ENCODE measurements at places on chromosomes 5 and 9. TPM values are rescaled to one million over a fixed set of nuclear protein-coding genes. Genes with fewer than 3 reads are reported as not detected.

- no peak for DNase-seq
Observed at GRCh38 chr5:1873243-1873959, 9.3 kb downstream of the IRX4 start.

- no peak for DNase-seq
Observed at GRCh38 chr9:89623925-89624420, 19.2 kb downstream of the GADD45G start.

GRCh38 chr9:128902351-128903078, 18.3 kb upstream of the PHYHD1 start:
- no peak for DNase-seq

DNA sequence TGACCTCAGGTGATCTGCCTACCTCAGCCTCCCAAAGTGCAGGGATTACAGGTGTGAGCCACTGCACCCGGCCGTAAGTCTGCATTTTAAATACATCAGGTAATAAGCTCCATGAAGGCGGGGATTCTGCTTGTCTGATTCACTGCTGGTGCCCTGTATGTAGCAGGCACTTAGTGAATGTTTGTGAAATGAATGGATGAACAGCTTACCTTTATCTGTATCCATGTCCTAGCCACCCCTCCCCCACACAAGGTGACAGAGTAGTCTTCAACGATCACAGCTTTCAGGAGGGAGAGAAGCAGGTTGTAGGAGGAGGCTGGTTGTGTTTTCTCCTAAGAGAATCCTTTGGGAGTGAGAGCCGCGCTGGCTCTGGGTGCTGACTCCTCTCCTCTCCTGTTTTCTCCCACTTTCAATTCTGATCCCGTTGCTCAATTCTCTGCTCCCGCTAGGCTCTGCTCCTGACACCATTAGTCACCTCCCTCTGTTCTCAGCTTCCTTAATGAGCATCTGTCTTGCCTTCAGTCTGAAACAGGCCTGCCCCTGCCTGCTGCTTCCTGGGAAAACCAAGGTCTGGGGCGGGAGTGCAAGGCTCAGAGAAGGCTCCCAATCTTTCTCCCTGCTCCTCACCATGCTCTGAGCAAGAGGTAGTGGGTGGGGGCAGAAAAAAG, 88.8 kb upstream of the CTNNA1 start:
- DNase-seq = no peak

- peak; percentile 74 for DNase-seq
Observed at GRCh38 chr9:85522459-85523092, 219.2 kb downstream of the AGTPBP1 start.

DNA sequence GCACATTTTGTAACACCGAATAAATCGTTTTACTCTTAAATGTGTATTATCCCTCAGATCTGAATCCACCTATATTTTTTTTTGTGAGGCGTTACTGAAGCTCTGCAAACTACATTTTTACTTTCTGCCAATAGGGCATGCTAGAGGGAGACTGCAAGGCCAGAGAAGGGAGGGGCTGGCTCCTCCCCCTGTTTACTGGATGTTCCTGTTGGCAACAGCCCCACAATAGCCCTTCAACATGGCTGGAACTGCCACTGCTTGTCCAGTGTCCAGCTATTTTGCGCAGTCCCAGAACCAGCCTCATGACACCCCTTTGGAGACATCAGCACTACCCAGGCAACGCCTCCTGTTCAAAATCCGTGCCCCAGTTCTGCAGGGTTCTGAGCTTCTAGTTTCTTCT, 85.4 kb upstream of the MIER3 start:
- DNase-seq = peak; percentile 69

The PCDHB7 gene
- 0.52 TPM for total RNA-seq

- no peak for DNase-seq
Observed at GRCh38 chr5:116440457-116441001, 134.1 kb downstream of the SEMA6A start.

DNA sequence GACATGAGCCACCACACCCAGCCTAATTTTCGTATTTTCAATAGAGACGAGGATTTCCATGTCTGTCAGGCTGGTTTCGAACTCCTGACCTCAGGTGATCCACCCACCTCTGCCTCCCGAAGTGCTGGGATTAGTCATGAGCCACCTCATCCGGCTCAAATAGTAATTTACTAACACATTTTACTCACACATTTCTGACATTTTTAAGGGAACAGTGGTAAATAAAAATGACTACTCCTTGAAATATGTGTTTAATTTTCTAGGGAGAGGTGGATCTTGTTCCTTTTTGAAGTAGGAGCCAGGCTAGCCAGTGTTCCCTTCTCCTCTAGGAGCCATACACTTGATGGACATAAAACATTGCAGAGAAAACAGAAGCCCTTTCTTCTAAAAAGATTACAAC, 55.2 kb upstream of the ERBIN start:
- DNase-seq = no peak

DNA sequence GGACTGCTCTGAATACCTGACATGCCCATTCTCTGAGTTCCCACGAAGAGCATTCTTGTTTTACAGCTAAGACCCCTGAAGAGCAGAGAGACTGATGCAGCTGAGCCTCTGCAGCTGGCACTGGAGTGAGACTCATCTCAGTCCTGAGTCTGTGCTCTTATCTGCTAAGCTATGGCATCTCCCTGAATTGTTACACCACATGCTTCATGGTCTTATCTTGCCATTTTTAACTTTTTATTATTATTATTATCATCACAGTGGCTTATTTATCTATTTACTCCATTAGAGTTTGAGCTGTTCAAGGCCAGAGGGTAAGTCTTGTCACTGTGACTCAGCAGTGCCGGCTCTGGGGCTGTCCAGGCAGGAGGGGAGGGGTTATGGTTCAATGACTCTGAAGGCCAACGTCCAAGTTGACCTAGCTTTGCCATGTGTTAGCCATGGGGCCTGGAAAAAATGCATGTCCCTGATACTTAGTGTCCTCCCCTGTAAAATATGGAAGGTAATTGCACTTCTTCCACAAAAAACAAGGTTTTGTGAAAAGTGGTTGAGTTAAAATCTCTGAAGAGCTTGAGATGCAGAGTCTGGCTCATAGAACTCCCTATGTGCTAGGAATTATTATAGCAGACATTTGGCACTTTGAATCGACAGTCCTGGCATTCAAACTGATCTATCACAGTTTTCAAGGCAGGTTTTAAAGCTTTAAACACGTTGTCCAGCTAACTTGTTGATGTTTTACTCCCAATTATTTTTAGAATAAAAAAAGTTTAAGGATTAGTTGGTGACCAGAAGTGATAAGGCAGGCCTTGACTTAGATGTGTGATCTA, 94.6 kb downstream of the ALDH1A1 start:
- no peak for DNase-seq

The SLC25A2 gene
- not detected for total RNA-seq

The OBP2B gene
- total RNA-seq = not detected

The TRPM3 gene
- 7.7 TPM for total RNA-seq

The FCN2 gene
- total RNA-seq = not detected

- no peak for DNase-seq
Observed at GRCh38 chr9:108812396-108813025, 43.3 kb downstream of the ACTL7B start.

GRCh38 chr9:130297371-130297770, 31.8 kb downstream of the HMCN2 start:
- DNase-seq = no peak

DNA sequence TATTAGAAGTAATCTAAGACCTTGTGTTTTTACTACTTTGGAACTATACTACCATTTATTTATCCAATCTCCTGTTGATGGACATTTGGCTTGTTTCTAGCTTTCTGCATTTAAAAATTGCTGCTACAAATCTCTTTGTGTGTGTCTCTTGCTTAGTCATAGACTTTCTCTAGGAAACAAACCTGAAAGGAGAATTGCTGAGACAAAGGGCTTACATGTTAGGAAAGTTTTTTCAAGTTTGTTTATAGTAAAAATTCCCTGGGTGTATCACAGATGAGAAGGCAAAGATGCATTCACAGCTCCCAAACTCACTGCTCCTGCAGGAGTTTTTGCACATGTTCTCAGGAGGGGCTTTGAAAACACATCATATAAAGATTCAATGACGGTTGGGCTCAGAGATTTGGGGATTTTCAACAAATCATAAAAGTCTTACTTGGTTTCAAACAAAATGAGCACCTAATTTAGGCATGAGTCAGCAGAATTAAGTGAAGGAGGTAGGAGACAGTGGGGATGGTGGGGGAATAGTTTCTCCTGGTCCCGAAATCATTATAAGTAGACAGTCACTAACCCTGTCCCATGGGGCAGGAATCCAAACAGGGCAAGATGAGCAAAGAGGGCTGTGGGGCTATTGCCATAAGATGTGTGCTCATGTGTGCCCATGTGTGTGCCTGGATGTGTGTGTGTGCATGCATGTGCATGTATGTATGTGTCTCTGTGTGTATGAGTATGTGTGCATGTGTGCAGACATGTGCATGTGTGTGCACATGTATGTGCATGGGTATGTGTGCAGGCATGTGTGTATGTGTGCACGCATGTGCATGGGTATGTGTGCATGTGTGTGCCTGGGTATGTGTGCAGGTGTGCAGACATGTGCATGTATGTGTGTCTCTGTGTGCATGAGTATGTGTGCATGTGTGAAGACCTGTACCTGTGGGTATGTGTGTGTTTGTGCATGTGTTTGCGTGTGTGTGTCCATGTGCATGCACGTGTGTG, 43.4 kb upstream of the S1PR3 start:
- no peak for DNase-seq

- DNase-seq = no peak
Observed at GRCh38 chr9:114619191-114619761, 8.2 kb downstream of the TMEM268 start.

The PCA3 gene
- total RNA-seq = not detected

- no peak for DNase-seq
Observed at GRCh38 chr9:34862836-34863235, 95.2 kb upstream of the PHF24 start.

DNA sequence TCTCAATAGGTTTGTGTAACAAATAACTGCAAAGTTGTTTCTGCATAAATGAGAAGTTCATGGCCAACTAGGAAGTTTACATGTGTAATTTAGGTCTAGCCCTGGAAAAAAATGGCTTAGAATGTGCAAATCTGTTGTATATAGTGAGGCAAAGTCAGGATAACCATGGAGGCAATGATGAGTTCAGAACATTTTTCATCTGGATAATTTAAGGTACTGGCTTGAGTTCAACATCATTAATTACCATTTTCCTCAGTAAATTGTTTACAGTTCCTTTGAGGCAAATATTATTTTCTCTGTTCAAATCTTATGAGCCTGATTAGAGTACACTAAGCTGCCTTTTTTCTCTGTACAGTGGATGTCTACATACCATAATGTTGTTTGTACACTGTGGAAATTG, 1259.0 kb upstream of the NUDT12 start:
- DNase-seq = no peak

The RAD23B gene
- 154 TPM for total RNA-seq

The IL31RA gene
- total RNA-seq = not detected

The ST8SIA4 gene
- not detected for total RNA-seq

GRCh38 chr9:137745541-137745991, 126.8 kb downstream of the EHMT1 start:
- peak; percentile 50 for DNase-seq

DNA sequence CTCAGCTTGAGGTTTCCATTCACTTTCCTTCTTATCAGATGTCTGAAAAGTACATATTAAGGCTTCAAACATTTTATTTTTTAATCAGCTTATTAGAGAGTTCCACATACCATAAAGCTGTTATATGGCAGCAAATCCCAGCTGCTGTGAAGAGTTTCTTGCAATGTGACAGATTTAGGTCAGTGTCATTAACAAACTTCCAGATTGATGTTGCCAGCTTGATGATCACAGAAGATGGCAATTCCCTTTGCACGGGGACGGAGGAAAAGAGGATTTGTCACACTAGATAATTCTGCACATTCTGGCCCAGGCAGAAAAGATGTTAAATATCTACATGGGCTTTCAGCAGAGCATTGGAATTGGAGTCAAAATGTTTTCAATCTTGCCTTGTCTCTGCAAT, 215.8 kb downstream of the BRINP1 start:
- DNase-seq = no peak

- no peak for DNase-seq
Observed at GRCh38 chr9:8764051-8764450, 964.5 kb upstream of the DMAC1 start.

The CEP72 gene
- total RNA-seq = 26.7 TPM

DNA sequence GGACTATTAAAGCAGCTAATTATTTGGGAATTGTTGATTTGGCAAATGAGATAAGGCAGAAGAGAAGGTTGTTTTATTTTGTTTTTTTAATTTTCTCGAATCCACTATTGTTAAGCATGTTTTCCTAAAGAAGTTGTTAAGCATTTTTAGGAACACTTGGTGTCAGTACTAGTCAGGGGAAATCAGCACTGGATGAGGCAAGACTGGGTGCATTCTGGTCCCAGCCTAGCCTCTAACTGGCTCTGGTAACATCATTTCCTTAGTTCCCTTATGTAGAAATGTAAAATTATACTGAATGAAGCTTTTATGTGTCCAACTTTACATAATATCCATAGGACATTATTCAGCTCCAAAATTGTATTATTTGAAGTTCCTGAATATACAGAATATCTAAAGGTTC, 196.1 kb downstream of the PCSK5 start:
- no peak for DNase-seq

- DNase-seq = no peak
Observed at GRCh38 chr9:90322296-90322695, 320.3 kb downstream of the DIRAS2 start.

DNA sequence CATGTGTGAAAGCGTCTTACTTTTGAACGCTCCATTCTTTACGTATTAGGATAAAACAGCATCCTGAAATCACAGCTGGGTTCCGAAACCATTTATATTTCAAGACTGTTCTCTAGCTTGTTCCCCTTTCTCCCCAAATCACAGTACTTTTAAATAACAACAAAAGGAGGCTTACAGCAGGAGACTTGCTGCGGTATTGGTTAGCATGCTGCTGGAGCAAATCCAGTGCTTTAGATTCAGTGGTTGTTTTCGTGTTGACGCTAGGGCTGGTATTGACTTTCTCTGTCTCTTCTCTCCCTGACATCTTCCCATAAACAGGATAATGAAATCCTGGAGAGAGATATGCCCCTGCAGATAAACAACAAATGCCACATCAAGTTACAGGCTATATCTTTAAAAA, 103.1 kb downstream of the ZNF608 start:
- no peak for DNase-seq

The IFNE gene
- not detected for total RNA-seq

GRCh38 chr9:13899924-13900323, 414.0 kb downstream of the NFIB start:
- DNase-seq = no peak

GRCh38 chr9:89012294-89013042, 21.2 kb downstream of the S1PR3 start:
- no peak for DNase-seq
